Fibroblast of villous mesenchyme (primary cell): ENCODE measurements at places on chromosomes 4 and X.

DNA sequence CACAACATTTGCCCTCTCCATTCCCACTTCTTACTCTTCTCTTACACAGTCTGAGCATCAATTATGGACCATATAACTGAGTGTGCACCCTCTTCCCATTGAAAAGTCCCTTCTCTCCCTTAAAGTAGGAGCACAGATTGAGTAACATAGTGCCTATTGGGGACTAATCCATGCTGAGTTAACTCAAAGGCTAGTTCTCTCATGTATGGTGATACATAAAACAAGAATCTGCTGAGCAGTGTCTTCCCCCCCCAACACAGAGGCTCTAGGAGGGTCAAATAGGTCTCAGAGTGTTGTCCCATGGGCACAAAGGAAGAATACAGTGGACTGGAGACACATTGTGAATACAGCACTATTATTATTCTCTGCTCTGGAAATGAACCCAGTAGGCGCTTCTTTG is 274.6 kb upstream of the BOD1L1 start:
- DNase-seq: no peak

- no peak for DNase-seq
These were observed 9.8 kb upstream of the TIGD2 start for GRCh38 chr4:89101256-89102161.

GRCh38 chrX:73832319-73832718 is 269.3 kb downstream of the CHIC1 start:
- no peak for DNase-seq

DNA sequence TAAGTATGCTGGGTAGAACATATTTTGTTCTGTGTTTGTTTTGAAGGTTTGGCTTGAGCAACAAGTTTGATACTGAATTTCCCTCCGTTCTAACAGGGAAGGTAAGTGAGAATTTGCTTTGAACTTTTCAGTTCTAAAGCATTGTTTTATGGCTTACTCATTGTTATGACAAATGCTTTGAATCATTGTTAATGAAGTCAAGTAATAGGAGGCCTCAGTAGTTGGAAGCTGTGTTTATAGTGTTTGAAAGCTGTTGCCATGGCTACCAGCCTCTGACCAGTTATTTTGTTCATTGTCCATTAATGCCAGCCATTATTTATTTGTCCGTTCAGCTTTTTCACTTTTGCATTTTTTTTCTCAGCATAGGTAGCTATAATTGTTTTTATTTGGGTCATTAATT is 14.4 kb downstream of the CHIC1 start:
- peak; percentile 33 for DNase-seq

GRCh38 chrX:13463608-13464007 is 105.8 kb upstream of the EGFL6 start:
- DNase-seq: peak; percentile 97
